ENCODE measurements at places on chromosomes 4 and X.

- no peaks in the 10 kb centered on the region for H3K27me3 ChIP-seq
- H3K4me1 ChIP-seq = no peaks in the 10 kb centered on the region
- no peak overlapping the region for H3K4me3 ChIP-seq
- no peaks in the 10 kb centered on the region for H3K36me3 ChIP-seq
These were observed 282.9 kb downstream of the USP46 start for GRCh38 chr4:52376132-52376704.

DNA sequence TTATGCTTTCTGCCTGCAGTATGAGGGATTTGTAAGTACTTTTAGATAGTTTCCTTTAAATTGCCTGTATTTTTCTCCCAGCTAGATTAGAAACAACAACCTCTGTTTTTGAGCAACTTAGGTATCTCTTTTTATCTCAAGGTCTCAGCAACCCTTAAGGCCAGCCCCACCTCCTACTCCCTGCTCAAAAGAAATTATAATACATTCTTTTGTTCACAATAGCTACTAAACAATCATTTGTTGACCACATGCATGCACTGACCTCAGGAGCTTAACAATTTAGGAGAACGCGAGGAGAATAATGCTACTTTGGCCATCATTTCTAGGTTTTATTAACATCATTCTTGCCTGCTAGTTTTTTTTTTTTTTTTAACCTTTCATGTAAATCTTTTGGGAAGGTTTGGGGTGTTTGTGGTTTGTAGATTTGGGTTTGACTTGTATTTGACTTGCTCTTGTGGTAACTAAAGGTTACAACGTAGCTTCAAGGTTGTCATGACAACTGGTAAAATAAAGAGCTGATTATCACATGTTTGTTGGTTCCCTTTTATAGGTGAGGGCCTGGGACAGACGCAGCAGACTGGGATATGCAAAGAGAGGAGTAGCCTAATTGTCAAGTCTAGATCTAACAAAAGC lies 145.4 kb upstream of the PLAC1 start:
- H3K4me1 ChIP-seq = 0 out of 2 replicates have a peak, but pooled peaks cover 3% of the 10 kb centered on the region
- H3K27ac ChIP-seq = no peak overlapping the region
- DNase-seq = no peak

- no peak overlapping the region for H3K27ac ChIP-seq
- no peaks in the 10 kb centered on the region for H3K27me3 ChIP-seq
- H3K4me3 ChIP-seq = no peak overlapping the region
- peak; percentile 34 for DNase-seq
These were observed 550.9 kb upstream of the NDST4 start for GRCh38 chr4:115664285-115664684.

DNA sequence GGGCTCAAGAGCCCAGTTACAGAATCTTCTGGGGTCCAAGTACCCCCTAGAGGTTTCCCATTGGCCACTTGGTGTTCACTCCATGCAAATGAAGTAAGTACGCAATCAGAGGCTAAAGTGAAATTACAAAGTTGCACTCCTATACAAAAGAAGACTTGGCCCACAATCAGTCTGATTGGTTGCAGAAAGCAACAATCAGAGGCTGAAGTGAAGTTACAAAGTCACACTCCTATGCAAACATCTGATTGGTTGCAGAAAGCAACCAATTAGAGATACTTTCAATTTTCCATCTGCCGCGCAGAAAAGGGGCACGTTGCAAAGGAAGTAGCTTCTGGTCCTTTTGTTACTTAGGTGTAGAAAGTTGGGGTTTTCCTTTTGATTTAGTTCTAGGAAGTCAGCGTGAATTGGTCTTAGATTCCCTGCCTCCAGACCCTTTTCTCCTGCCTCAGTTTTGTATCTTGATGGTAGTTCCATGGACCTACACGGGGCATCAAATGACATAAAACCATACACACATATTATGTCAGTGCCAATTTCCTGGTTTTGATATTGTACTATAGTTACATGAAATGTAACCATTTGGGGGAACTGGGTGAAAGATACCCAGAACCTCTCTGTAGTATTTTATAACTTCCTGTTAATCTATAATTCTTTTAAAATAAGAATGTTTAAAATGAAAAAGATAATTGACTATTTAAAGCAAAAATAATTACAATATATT lies 12.4 kb upstream of the PIN4 start:
- H3K36me3 ChIP-seq = no peaks in the 10 kb centered on the region
- no peak for DNase-seq
- H3K4me3 ChIP-seq = no peak overlapping the region

DNA sequence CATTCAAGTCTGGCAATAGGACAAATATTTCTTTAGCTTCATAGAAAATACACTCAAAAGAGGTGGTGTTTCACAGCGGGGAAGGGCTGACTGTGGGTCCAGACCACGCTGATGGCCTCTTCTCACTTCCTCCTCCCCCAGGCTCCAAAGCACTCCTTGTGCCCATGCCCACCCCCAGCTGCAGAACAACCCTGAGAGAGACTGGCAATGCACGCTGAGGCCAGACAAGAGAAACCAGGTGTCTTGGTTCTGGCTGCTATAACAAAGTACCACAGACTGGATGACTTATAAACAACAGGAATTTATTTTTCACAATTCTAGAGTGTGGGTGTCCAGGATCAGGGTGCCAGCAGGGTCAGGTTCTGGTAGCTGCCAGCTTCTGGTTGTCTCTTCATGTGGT lies 386.1 kb downstream of the FBXW7 start:
- H3K4me1 ChIP-seq = no peaks in the 10 kb centered on the region
- H3K27ac ChIP-seq = no peak overlapping the region
- no peaks in the 10 kb centered on the region for H3K36me3 ChIP-seq
- DNase-seq = no peak
- H3K4me3 ChIP-seq = no peak overlapping the region
- no peaks in the 10 kb centered on the region for H3K27me3 ChIP-seq

DNA sequence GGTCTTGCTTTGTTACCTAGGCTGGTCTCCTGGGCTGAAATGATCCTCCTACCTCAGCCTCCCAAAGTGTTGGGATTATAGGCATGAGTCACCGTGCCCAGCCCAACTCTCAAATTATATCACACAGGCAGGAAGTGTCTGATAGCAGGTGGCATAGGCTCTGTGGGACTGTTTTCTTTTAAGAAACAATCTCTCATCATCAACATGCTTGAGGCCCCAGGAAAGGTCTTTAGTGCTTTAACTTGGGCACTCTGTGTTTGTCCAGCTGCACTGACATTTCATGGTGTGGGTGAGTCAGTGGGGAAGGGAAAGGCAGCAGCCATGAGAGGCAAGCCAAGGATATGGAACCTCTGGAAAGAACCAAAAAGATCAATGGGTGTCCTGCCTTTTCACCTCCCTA lies 88.1 kb upstream of the TSPAN5 start:
- H3K4me1 ChIP-seq = peaks cover 14% of the 10 kb centered on the region
- H3K27me3 ChIP-seq = no peaks in the 10 kb centered on the region
- H3K36me3 ChIP-seq = no peaks in the 10 kb centered on the region
- H3K27ac ChIP-seq = no peak overlapping the region

Measured in SK-N-SH (cell line).